ENCODE measurements at places on chromosomes 12 and 14.

DNA sequence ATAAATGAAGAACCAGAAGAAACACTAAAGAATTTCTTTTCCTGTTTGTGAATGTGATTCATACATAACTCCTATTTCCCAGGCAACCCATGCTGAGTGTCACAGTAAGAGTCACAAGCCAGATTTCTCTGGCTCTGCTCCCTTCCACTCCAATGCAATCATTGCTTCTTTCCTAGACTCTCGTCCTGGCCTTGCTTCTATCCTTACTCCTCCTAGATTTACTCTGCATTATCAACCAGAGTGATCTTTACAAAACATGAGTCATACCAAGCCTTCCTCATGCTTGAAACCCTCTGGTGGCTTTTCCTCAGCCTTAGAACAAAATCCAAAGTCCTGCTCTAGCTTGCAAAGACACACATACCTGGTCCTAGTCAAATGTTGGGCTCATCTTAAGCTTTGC lies 13.3 kb downstream of the IL22 start:
- DNase-seq: no peak

DNA sequence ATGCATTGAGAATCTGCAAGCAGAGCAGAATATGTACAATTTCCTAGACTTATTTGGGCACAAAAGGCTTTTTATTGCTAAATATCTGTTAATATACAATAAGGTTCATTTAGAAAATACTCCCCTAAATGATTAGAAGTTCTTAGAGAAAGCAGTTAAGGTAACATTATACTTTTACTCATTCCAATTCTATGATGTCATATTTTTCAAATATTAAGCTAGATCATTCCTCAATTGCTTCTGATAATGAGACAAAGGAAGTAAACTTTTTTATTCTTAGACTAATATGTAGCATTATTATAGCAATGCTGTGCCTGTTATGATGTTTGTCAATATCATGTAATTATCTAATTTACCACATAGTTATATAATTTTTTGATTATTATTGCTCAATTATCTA lies 447.0 kb downstream of the SLC16A7 start:
- DNase-seq: no peak

GRCh38 chr14:50619569-50620141 lies 48.5 kb downstream of the SAV1 start:
- no peak for DNase-seq

DNA sequence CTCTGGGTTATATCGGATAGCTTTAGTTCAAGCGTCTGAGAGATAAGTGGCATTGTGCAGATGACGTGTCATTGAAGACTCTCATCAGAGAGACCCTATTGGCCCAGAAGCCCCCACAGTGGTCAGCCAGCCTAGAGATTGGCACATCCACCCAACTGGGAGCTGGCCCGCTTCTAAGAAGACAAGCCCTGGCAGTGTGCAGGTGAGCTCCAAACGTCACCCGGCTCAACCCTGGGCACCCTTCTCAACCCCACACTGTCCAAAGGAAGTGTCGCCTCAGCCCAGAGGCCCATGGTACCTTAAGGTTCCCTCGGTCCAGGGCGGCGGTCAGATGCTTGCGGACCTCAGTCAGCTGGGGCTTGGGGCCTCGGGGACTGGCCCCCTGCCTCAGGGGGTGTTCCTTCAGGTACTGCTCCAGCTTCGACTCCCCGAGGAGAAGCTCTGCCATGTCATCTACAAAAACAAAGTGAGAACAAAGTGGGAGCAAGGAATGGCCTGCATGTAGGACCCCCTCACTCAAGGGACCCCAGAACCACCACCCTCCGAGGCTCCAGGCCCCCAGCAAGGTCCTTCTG lies 30.3 kb downstream of the TTC7B start:
- DNase-seq: no peak

DNA sequence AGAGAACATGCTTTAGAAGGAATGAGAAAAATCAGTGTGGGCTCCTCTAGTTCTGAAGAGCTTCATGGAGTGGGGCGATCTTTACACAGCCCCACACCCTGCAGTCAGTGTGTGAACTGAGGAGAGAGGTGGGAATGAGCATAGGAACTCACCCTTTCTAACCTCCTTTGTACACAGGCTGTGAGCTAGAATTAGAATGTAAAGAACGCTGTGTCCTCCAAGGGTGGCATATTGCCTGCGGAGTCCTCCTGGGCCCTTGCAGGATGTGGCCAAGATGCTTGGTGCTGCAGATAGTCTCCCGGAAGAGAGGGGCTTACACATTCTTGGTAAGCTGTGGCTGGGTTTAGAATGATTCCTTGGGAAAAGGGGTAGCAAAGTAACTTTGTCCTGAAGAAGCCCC lies 43.9 kb downstream of the NINJ2 start:
- DNase-seq: no peak

All from activated CD4-positive, alpha-beta memory T cell treated with anti-CD3 and anti-CD28 coated beads, Interleukin-2, amount 10 ng/mL, durations not matched to agents 7 days and 5 days (primary cell).